ENCODE measurements at places on chromosomes 4 and X.

DNA sequence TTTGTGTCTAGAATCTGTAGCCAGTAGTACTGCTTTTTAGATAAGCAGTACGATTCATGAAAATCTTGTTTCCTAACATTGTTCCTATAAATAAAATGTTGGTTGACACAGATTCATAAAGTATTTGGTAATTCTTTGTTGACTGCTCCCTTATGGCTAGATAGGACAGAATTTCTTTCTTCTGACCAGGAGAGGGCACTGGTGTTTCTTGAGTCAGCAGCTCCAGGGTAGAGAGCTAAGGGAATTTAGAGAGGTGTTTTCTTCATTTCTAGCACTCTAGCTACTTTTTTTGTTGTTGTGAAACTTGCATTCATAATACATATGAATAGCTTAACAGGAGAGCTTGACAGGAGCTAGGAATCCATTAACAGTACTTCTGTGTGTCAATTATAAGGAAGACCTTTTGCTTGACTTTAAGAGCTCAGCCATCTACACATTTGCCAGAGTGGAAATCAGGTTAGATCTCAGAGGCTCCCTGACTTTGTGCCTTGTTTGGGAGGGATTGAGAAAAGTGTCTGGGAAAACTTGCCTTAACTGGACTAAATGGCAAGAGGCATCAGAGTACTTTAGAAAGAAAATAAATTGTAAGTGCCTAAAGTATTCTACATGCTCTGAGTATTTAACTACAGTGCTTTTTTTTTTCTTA lies 756.1 kb downstream of the SH3BGRL start:
- no peak for DNase-seq

DNA sequence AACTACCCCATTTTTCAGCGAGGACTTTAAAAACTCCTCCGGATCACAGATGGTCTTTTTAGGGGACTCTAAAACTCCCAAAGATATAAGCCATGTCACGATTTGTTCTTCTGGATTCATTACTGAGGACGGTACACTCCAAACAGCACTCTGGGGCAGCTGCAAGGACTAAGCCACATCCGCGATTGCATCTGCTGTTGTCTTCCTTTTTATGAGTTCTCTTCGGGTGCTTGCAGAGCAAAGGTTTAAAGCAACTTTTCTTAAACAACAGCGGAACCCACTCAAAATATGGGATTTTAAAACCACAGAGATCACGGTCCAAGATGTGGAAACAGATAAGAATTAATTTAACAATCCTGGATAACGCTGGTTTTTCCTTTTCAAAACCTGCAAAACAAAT lies at the start of gene ARHGEF6:
Gene ARHGEF6 (minus strand): TSS at position 170 of the 400 bp plus-strand sequence. CDS start 50 bp downstream, at position 120.
- DNase-seq, result no peak

DNA sequence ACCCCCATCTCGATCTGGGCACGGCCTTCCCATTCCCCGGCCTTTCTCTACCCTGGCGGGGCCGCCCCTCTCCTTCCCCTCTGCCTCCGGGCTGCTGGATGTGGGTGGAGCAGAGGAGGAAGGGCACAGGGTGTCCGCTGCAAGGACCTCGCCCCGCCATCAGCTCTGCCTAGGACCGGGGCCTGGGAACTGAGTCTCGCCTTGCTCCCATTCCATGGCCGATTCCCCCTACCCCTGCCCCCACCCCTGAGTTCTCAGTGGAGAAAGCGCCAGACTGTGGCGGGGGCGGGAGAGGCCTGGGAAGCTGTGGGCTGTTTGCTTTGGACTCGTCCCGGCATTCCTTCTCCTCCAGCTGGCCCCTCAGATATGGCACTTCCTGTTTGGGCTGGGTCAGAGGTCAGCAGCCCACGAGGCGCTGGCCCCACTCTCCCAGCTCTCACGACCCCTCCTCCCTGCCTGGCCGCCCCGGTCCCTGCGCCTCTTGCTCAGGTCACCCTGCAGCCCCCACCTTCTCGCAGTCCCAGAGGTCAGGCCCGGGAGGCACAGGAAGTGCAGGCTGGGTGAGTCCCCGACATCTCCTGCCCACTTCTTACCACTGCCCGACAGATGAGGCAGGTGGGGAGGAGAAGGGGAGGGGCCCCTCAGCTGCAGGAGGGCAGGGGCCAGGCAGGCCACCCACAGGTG lies 6.4 kb upstream of the BGN start:
- DNase-seq, result no peak

- no peak for DNase-seq
These were observed at the start of gene MAGEB4 for GRCh38 chrX:30241724-30242415. MAGEB4 (plus strand) TSS chrX:30242000; CDS start chrX:30242136, 136 bp downstream.

- DNase-seq, result no peak
These were observed 83.3 kb downstream of the EFNB1 start for GRCh38 chrX:68912113-68912512.

Data from HTR-8/SVneo (cell line).